AG20443 (cell line): ENCODE measurements at places on chromosomes 4 and X.

DNA sequence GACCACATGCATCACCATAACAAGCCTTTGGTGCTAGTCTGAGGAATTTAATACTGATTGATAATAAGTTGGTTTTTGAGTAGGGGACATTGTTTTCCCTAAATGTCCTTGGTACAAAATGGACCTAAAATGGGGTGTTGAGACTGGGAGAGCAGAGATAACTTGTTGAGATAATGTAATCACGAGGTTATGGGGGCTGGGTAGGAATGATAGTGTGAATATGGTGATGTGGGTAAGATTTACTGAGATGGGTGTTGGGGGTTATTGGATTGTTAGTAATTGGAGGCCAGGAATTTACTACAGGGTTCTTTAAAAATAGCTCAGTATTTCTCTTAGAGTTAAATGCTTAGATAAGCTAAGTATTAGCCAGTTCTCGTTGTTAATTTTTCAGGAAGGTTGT lies 3.9 kb downstream of the BMP2K start:
- DNase-seq = no peak

DNA sequence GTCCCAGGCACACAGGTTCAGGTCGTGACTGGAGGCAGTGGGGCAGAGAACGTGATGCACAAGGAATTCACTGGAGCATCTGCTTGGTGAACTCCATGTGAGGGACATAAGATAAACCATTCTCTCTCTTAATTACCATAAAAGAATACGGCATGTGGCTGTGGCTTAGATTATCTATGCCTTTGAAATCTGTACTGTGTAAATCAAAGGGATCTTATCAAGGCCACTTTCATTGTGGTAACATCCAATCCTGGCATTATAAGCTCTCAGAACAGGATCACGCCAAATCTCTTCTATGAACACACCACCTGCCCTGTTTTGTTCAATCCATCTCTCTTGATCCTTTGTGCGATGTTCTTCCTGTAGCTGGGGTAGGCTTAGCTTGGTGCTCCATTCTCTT lies 192.3 kb downstream of the SPATA18 start:
- no peak for DNase-seq

DNA sequence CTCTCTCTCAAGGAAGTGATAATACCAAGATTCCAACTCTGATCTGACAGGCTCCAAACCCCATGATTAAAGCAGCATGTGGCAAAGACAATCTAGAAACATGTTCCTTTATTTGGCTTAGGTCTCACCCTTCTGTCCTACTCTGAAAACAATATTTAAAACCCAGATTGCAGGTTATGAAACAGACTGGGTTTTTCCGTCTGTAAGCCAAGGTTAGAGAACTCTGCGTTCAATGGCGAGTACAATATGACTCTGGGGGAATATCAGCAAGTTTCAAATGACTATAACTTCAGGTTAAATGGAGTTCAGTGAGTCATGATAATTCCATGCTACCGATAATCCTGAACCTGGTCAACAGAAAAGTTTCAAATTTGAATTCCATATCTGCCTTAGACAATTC lies 50.8 kb downstream of the ANAPC10 start:
- DNase-seq = no peak

DNA sequence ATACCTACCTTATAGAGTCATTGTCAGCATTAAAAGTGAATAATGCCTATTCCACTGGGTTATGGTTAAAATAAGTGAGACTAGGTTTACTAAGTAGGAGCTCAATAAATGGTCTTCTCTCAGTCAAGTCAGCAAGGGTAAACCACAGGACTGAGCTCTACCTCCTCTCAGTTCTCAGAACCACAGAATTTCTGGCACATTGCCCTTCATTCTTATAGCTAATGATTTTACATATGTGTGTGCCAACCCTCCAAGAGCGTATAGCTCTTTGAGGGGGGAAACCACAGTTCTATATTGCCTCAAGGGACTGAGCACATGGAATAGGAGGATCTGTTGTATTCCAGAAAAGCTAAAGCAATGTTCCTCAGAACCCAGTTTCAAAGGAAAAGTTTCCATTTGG lies 124.8 kb downstream of the ATG4A start:
- no peak for DNase-seq

- no peak for DNase-seq
These were observed 194.2 kb upstream of the C1QTNF7 start for GRCh38 chr4:15233626-15234025.

DNA sequence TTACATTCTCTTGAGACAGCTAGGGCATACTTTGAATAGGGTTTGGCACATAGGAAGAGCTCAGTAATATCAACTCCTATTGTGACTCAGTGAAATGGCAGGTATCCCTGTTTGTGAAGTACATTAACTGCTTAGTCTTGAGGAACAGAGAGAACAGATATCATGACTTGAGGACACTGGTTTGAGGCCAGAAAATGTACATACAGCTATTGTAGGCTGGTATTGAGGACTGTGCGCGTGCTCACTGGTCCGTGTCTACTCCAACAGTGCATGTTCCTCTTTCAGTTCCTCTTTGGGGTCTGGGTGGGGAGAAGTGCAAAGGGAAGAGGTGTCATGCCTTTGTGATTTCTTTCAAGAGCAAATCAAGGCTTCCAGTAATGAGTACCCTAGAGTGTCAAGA lies 34.6 kb upstream of the TBC1D9 start:
- no peak for DNase-seq

GRCh38 chr4:107757864-107758476 lies 37.9 kb upstream of the PAPSS1 start:
- peak; percentile 45 for DNase-seq

GRCh38 chrX:96314985-96315384 lies 369.7 kb upstream of the DIAPH2 start:
- DNase-seq = no peak

- DNase-seq = peak; percentile 21
These were observed 46.1 kb downstream of the MBNL3 start for GRCh38 chrX:132442691-132443090.

DNA sequence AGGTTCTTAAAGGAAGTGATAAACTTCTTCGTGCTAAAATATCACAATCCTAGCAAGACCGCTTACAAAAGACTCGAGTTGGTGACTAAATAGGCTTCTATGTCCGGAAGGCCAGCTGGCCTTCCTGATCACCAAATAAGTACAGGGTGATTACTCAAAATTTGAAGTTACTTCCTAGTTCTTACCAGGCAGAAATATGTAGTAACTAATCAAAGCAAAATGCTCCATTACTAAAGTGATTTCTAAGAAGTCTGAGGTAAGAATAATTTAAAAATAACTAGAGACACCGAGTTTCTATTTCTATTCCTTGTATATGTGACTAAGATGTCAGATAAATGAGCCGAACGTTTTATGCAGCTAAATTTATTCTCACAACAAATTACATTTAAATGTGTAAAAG lies 62.2 kb downstream of the NSUN7 start:
- DNase-seq = no peak

DNA sequence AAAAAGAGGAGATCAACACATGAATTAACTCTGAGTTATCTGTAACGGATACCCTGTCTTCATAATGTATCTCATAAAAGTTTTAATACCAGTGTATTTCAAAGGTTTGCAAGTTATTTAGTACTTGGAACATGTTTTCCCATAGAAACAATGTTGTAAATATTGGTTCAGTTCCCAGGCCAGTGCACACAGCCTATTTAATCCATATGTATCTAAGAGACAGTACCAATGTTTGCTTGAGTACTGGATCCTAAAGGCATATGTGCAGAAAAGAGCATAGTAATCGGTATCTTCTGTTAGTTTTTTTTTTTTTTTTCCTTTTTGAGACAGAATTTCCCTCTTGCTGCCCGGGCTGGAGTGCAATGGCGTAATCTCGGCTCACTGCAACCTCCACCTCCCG lies 46.1 kb downstream of the SLIT2 start:
- no peak for DNase-seq

DNA sequence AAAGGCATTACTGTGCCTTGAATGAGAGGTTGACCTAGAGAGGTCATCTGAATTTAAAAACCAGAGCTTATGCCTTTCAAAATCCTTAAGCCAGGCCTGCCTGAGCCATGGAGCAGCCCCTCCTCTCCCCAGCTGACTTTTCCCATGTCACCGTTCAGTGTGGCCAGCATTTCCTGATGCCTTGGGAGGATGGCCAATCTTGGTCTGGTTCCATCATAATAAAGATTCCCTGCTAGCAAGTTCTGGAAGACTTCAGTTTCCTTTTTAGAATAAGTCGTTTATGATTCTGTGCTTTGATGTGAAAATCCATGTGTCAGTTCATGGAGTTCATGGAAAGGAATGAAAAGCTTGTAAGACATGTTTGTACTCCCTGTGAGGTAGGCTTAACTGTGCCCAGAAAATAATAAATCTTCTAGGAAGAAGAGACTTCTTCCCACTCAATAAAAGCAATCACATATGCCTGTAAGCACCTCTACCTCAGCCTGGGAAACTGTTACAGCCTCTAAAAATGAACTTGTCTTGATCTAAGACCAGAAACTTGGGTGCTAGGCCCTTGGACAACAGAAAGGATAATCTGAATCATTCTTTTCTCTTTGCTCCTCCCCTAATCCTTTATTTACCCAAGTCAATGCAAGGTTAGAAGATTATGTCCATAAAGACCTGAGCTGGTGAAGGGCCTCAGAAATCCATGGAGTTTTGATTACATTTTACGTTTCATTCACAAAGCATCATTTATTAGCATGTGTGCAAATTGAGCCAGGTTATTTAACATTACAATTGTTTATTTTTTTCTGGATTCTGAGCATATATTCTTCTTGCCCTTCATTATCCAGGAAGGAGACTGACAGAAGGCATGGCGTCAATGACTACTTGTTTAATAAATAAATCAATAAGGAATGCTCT lies 84.0 kb upstream of the TBC1D9 start:
- DNase-seq = no peak

- DNase-seq = no peak
These were observed 33.6 kb upstream of the TBC1D9 start for GRCh38 chr4:140789759-140790158.

- DNase-seq = peak; percentile 70
These were observed 180.8 kb downstream of the RAPGEF2 start for GRCh38 chr4:159283696-159284095.

- no peak for DNase-seq
These were observed 449.8 kb upstream of the NWD2 start for GRCh38 chr4:36794716-36795115.

GRCh38 chr4:155943605-155944291 lies 9.9 kb downstream of the CTSO start:
- no peak for DNase-seq

GRCh38 chrX:134566506-134566905 lies 91.8 kb downstream of the PLAC1 start:
- no peak for DNase-seq

DNA sequence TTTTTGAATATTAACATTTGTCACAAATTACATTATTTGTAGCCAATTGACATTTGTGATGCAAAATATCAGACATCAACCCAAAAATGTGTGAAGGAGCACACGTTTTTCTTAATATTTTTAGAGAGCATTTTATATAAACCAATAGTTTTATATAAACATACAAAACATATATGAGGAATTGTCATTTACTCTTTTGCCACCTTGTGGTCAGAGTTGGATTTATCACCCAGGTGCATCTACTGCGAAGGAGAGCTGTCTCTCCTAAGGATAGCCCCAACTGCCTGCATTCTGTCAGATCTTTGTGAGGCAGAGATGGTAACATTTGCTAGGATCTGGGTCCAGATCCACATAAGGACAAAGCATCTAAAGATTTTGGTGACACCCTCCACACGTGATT lies 2.5 kb upstream of the USP27X start:
- DNase-seq = peak; percentile 9

DNA sequence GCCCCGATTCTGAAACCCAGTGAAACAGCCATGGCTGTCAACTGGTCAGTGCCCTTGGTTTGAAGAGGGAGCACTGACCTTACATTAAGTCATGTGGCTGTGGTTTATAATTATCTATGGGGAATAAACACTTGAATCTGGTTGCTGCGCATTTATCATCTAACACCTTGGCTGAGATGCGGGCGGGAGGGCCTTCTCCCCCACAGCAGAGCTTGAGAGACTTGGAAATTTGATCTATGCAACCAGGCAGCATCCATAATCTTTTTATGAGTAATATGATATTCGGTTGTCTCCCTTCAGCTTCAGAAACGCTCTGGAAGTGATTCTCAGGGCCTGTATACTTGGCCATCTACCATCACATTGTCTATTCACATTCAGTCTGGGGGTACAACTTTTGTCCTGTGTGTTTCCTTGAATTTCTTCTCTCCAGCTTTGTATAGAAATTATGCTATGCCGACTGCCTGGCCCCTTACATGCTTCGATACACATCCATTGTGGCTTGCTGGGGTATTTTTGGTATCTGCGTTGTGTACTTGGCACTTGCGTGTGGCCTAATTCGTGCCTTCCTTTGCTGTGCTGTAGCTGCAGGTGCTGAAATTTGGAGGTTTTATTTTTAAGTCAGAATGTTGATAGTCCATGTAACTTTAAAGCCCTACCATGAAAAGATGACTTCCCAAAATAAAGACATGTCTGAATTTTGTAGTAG lies 321.6 kb downstream of the ARHGAP10 start:
- no peak for DNase-seq
